ENCODE measurements at places on chromosomes 2 and 18.

DNA sequence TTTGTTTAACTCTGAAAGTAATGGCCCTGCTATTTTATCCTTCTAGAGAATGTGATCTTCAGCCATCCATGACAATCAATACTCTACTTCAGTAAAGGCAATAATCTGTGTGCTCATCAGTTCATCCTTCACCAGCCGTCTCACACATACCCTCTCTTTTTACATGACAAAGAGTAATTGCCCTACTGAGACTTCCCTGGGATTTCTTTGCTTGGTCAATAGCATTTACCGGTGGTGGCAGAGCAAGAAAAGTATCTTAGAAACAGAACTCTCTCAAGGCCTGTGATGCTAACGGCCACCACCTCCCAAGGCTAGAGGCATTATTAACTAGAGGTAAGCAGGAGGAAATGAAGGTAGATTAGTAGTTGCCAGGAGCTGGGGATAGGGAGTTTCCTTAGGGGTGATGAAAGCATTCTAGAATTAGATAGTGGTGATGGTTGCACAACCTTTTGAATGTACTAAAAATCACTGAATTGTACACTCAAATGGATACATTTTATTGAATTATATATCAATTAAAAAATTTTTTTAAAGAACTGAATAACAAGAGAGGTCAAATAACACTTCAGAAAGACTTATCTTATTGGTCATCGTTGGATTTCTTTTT is 57.9 kb upstream of the EPC2 start:
- no peak for DNase-seq

GRCh38 chr2:210961249-210961648 is 404.9 kb downstream of the CPS1 start:
- no peak for DNase-seq

GRCh38 chr2:126953483-126953882 is 54.8 kb downstream of the TEX51 start:
- no peak for DNase-seq

DNA sequence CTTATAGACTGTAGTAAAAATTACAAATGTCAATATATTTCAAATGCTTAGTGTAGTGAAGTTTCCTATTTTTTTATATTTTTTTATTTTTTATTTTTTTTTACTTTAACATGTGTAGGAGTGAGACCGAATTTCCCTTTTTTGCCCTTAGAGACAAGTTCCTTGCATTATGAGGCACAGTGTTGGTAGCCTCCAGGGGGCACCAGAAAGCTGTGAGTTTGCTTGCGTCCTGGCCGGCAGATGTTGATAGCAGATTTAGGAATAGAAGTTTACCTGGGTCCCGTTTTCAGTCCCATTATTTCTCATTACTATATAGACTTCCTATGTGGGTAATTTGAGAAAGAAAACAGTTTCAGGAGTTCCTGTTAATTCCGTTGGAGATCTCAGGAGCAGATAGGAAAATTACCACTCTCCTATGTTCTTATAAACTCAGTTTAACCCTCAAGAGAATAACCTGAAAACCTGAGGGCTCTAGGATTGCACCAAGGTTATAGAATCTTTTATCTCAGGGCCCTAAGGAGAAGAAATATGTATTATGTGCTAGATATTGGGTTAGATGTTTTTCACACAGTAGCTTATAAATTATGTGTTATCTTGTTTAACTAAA is 157.5 kb upstream of the SESTD1 start:
- DNase-seq: peak; percentile 79

DNA sequence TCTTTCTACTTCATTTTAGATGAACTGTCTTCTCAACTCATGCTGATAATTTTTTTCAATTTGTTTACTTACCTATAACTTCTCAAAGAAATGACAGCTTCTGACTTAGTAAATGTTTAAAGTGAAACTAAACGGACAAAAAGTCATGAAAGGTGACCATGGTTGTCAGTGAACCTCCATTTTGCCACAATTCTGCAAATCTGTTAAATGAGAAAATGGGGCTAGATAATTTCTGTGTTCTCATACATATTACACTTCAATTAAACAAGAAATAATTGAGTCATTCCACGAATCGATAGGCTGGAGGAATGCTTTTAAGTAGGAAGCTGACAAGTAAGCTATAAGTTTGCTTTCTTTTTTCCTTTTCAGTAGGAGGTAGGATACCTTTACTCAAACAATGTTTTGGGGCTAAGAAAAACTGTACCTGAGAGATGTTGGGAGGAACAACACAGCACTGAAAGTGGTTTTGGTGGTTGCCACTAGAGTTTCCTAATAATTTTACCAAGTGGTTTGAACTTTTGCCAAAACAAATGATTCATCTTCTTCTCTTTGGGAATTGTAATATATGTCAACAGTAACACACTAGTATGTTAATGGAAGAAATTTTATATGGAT is 17.1 kb downstream of the DYNAP start:
- DNase-seq: peak; percentile 88

All from MCF 10A (cell line).